A549 (cell line): ENCODE measurements at places on chromosomes 7 and 10.

GRCh38 chr10:86553639-86554038 lies 32.0 kb upstream of the WAPL start:
- DNase-seq, result no peak

- no peak for DNase-seq
Measured at GRCh38 chr10:22911889-22912762, 15.7 kb upstream of the ARMC3 start.

- no peak for DNase-seq
Measured at GRCh38 chr7:2843191-2843685, 870 bp downstream of the GNA12 start.

DNA sequence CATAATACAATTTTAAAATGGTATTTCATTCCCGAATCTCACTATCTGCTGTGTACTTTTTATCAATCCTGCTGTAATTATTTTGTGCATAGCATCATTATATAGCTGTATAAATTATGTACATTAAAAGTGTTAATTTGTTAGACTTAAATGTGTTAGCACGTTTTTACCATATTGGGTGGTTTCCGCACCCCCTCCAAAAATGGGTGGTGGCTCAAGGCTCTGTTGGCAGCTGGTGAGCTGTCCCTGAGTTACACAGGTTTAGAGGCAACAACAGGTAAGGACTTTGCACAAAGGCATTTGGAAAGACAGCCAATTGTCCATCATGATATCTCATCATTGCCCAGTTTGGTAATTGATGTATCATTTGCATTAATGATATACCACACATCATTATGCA lies 18.6 kb upstream of the LMTK2 start:
- DNase-seq, result no peak

GRCh38 chr10:68348265-68348741 lies 15.6 kb upstream of the PBLD start:
- peak; percentile 44 for DNase-seq

DNA sequence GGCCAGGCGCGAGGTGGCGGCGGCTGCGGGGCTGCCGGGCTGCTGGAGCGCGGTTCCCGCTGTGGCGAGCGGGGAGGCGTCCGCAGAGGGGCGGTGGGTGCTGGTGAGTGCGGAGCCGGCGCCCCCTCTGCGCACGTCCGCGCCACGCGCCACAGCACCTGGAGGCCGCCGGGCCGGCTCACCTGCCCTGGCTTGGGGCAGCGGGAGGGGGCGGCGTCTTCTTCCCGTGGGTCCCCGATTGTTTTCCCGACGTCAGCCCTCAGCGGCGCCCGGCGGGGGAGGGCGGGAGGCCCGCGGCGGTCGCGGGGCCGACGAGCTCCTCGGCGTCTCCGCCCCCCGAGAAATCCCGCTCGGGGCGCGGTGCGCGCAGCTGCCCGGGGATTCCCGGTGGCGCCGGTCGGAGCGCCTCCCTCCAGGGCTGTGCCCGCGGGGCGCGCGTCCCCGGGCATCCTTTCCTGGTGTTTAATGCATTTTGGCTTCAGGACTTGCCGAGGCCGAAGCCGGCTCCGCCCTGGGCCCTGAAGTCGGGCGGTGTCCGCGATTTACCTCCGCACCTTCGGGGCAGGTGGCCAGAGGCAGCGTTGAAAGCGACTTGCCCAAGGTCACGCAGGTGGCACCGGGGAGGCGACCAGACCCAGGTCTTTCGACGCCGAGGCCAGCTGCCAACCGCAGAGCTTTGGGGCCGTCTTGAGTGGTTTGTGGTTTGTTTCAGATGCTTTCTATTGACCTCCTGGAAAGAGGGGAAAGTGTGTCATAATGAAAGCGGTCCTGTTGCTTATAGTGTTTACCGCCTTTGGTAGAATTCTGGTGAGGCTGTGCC lies 561 bp downstream of the PLEKHA1 start:
- peak; percentile 49 for DNase-seq

- no peak for DNase-seq
Measured at GRCh38 chr10:88800152-88801125, 2.1 kb upstream of the LIPM start.

- no peak for DNase-seq
Measured at GRCh38 chr10:68302871-68303270, 29.0 kb upstream of the HNRNPH3 start.

GRCh38 chr10:127600479-127600878 lies 51.4 kb downstream of the NPS start:
- DNase-seq, result no peak

GRCh38 chr7:101782896-101783295 lies 34.5 kb upstream of the CUX1 start:
- no peak for DNase-seq

GRCh38 chr7:46461334-46461777 lies 540.3 kb upstream of the IGFBP3 start:
- DNase-seq, result no peak

GRCh38 chr7:127844707-127845331 lies 186.4 kb downstream of the LRRC4 start:
- no peak for DNase-seq
